ENCODE measurements at places on chromosomes 5 and 9. TPM values are rescaled to one million over a fixed set of nuclear protein-coding genes. Genes with fewer than 3 reads are reported as not detected.

Gene PDLIM4
- 33.7 TPM for total RNA-seq

Gene TEX48
- total RNA-seq, result not detected

Gene GADD45G
- not detected for total RNA-seq

Gene IFT74
- 14.5 TPM for total RNA-seq

Gene CDHR2
- not detected for total RNA-seq

Gene GABRA6
- total RNA-seq, result not detected

Gene PCDHGB4
- total RNA-seq, result 5.3 TPM

Gene SNCB
- not detected for total RNA-seq

Gene NUTM2G
- total RNA-seq, result not detected

Gene PCDHGA8
- total RNA-seq, result 0.21 TPM

Gene MIER3
- 43.6 TPM for total RNA-seq

Gene RNF145
- total RNA-seq, result 141 TPM

Gene CETN3
- 4.3 TPM for total RNA-seq

Gene TAF11L10
- total RNA-seq, result not detected

Gene CDC37L1
- total RNA-seq, result 33.0 TPM

Gene FSTL4
- not detected for total RNA-seq

Gene IFNA2
- total RNA-seq, result not detected

Gene LAMC3
- not detected for total RNA-seq

Gene CNTNAP3
- 7.0 TPM for total RNA-seq

Gene TCF7
- total RNA-seq, result 0.24 TPM

Gene GABRB2
- total RNA-seq, result not detected

Gene PDCD1LG2
- total RNA-seq, result not detected

Gene TNFSF15
- total RNA-seq, result 0.21 TPM

All from tracheal epithelial cell (primary cell).